Mucosa of descending colon (tissue), 3 donors: ENCODE measurements at places on chromosomes 4 and X. TPM values are rescaled to one million over a fixed set of nuclear protein-coding genes. Genes with fewer than 3 reads are reported as not detected.

DNA sequence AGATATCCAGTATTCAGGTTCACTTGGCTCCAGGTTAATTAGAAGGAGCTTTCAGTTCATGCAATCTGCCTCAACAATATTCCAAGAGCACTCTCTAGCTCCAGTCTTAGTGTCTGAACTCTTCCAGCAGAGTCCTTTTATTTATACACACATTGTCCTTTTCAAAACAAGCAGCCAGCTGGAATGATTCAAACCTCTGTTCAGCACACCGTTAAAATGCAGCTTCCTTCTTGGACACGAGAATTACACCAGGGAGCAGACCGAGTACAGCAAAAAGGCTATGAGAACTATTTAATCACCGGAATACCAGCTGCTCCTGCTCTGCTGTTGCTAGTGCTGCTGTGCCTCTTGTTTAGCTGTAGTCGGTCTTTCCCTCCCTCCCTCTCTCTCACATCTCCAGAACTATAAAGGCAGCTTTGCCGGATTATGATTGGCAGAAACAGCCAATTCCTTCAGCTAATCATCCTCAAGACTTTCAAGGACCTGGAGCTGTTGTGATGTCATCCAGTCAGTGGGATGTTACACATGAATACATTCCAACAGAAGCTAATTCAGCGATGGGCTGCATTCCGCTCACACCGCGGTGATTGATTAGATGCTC, at the start of gene NDST4:
Gene NDST4 (minus strand): TSS at position 115 of the 601 bp plus-strand sequence. CDS start 36,584 bp downstream, outside the sequence.
- DNase-seq, result no peak

GRCh38 chr4:151781026-151781425, 20.2 kb upstream of the GATB start:
- no peak for DNase-seq

GRCh38 chr4:185341377-185341776, 54.3 kb downstream of the LRP2BP start:
- DNase-seq, result no peak

- no peak for DNase-seq
These were observed 67.3 kb downstream of the AFAP1 start for GRCh38 chr4:7872264-7872771.

The GUCY1B1 gene
- total RNA-seq, result 1.9 TPM

- no peak for DNase-seq
These were observed 443.6 kb upstream of the TENM3 start for GRCh38 chr4:181799561-181800069.

DNA sequence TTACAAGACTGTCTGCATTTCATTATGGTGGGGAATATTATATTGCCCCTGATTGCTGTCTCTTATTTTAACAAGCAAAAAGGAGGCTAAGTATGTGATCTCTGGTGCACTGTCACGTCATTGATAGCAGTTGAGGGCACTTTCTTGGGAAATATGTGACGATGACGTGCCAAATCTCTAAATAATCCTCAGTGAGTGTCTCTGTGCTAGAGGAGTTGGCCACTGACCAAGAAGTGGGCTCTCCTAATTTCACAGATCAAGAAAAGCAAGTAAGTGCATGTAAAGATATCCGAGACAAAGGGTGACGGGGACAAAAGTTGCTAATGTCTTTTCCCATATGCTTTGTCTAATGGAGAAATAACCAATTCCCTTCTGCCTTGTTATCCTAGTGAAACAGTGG, 487.4 kb upstream of the TENM3 start:
- no peak for DNase-seq

DNA sequence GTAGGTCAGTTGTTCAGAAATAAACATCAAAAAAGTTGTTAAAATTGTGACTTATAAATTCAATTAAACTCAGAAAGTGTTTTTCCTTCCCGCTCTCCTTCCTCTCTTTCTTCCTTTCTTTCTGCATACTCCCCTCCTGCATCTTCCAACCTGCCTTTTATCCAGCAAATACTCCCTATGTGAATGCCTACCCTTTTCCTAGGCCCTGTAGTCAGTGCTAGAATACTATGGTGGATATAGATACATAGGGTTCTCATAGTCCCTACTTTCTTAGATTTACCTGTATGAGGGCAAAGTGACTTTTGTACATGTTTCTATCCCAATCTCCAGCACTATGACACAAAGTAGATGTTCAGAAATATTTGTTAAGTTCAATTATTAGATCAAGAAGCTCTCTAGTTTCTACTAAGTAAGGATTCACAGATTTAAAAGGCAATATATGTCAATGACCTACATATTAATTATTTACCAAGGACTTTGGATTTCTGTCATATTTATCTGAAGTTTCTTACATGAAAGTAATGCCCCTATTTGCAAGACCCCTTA, 732 bp downstream of the SULT1E1 start:
- no peak for DNase-seq

DNA sequence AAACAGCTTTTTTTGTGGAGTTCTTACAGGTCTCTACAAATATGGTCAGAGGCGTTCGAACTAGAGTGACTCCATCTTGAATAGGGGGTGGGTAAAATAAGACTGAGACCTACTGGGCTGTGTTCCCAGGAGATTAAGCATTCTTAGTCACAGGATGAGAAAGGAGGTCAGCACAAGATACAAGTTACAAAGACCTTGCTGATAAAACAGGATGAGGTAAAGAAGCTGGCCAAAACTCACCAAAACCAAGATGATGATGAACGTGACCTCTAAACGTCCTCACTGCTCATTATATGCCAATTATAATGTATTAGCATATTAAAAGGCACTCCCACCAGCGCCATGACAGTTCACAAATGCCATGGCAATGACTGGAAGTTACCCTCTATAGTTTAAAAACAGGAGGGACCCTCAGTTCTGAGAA, 42.8 kb upstream of the SPP1 start:
- DNase-seq, result no peak

The SPANXD gene
- not detected for total RNA-seq

DNA sequence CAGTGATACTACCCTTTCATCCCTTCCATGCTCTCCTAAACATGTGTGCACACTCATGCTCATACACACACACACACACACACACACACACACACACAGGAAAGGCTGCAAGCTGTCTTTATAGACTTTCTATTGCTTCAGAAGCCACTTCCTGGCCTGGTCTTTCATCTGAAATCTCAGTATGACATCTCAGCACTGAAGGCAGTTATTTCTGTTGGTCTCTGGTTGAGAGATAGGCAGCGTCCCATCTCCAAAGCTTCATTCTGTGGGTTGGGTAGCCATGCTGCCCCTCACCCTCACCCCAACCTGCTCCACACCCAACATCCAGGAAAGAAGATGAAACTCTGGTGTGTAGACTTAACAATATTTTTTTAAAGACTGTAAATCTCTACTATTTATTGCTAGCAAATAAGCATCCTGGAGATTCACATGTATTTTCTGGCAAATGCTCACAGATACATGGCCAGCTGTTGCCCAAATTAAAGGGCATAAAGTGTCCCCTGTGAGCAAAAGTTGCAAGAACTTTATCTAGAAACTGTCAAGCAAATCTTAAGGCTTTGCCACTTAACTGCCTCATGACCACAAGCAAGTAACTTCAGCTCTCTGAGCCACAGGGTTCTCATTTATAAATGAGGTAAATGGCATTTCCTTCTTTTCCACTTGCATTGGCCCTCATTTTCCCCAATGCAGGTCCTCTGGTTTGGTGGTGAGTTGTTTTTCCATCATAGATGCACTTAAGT, 189.8 kb upstream of the AFF2 start:
- DNase-seq, result peak; percentile 26

The TRMT10A gene
- total RNA-seq, result 9.1 TPM

The VGLL1 gene
- total RNA-seq, result not detected
